M059J (cell line): ENCODE measurements at places on chromosomes 11 and 22. TPM values are rescaled to one million over a fixed set of nuclear protein-coding genes. Genes with fewer than 3 reads are reported as not detected.
A peak's percentile ranks its signal among the peaks of the same experiment; 100 is the strongest.

DNA sequence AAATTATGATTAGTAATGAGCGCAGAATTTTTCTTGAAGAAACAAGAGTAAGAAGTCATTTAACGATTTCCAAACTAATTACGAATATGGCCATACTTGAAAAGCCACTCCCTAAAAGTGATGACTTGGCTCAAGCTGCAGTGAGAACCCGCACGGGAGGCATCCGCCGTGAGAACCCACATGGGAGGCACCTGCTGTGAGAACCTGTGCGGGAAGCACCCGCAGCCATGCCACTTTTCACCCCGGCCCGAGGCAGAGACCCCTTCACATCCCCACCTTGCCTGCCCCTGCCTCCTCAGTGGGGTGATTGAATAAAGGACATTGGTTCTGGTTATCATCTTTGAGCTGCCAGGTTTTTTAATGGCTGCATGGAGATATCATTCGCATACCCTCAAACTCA is 89.7 kb downstream of the BRD1 start:
- no peak for DNase-seq

DNA sequence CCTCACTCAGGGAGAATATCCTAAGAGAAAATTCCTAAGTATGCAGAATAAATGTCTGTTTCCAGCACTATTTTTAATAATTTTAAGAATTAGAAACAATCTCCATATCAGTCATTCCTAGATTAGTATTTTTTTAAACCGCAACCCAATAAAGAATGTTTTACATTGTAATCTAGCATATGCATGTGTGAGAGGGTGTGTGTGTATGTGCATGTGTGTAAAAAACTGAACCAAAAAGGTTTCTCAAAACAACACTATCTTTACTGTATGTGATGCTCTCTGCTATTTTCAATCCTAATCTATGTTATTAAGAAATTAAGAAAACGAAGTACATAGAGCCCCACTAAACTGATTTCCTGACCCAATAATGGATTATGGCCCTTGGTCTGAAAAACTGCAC is 90.6 kb upstream of the AKIP1 start:
- no peak for DNase-seq

DNA sequence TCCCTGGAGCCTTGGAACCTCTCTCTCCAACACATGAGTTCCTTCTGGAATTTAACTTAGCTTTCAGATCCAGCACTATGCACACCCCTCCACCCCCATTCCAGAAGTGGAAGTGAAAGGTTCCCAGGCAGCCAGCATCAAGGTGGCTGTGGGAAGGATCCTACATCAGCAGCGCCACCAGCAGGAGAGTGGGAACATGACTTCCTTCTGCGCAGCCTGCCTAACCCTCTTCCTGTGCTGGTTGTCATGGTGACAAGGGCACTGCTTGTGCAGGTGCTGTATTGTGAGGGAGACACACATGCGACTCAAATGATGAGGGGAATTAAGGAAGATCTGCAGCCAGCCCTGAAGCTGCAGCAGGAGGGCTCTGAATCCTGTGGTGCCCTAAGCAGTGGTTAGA is 904.5 kb upstream of the API5 start:
- DNase-seq: peak; percentile 17

DNA sequence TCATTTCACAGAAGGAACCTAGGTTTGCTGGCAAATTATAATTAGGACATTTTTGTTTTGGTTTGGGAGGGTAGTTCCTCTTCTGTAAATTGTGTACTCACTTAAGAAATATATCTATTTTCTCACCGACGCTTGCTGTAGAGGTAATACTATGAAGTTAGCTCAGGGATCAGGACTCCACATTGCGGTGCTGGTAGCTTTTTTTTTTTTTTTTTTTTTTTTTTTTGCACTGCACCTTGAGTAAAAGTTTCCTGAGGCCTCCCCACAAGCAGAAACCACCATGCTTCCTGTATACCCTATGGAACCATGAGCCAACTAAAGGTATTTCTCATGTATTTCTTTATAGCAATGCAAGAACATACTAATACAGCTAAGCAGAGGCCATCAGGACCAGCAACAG is 14.7 kb downstream of the UBTFL1 start:
- no peak for DNase-seq

- DNase-seq: peak; percentile 43
Observed at GRCh38 chr11:70155386-70155785, 47.7 kb upstream of the FADD start.

DNA sequence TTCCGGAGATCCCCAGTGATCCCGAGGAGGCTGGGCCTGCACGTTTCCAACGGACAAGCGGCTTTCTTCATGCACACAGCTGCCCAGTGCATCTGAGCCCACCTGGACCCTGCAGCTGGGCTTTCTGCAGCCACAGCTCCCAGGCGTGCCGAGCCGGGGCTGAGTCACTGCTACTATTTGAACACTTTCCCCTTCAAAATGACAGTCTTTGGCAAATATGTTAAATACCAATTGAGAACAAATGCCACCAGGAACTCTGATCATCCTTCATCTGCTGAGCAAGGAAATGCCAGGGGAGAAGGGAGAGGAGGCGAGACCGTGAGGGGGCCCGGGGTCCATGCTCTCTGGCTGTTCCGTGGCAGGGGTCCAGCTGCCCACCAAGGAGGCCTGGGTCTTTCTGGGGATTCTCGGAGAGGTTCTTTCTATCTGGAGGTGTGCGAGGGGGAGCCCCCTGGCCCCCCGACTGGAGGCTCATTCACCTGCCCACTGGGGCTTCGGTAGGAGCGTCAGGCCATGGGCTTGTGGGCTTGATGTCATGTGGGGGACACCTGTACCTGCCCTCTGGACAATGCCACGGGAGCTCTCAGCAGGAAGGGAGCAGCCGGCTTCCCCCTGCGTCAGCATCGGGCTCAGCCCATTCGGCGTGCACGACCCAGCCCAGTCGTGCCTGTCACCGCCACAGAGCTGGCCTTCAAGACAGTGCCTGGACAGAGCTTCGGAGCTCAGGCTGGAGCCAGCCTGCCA is 159.6 kb downstream of the CTTN start:
- no peak for DNase-seq

DNA sequence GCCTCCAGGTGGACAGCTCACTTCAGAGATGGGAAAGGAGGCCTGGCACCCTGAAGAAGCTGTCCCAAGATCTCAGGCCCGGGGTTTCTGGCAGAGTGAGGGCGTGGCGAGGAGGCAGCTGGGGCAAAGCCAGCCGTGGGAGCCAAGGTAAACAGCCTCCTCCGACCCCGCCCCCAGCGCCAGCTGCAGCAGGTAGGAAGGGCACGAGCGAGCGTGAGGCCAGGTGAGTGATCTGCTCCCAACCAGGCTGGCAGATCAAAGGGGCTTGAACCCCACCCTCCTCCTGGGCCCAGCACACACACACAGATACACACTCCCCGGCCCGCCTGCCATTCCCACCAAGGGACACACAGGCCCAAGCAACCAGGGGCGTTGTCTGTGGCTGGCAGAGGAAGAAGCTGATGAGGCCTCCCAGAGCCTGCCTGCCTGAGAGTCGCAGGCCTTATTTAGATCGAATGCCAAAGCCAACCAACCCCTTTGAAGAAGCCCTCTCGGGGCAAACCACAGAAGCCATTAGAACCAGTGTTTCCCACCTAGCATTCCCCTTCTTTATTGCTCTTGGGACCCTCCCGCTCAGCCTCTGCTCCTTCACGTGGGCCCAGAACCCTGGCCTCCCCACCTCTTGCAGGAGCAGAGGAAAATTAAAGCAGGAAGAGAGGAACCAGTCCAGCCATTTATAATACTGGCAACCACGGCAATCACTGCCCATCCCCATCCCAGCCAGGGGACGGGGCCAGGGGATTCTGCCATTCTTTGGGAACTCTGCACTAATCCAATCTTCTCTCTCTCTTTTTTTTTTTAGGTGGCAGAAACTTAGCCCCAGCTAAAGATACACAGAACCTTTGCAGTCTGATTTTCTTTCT is 5.0 kb downstream of the PDGFB start:
- DNase-seq: no peak

GRCh38 chr11:132100583-132100982 is 730.2 kb downstream of the NTM start:
- DNase-seq: no peak

DGCR6 gene
- total RNA-seq: 0.62 and 0.81 TPM in 2 replicates

HMGXB4 gene
- 8.3 and 17.6 TPM in 2 replicates for total RNA-seq
